IPS DF 6.9 (cell line): ENCODE measurements at places on chromosomes 12 and 14.

DNA sequence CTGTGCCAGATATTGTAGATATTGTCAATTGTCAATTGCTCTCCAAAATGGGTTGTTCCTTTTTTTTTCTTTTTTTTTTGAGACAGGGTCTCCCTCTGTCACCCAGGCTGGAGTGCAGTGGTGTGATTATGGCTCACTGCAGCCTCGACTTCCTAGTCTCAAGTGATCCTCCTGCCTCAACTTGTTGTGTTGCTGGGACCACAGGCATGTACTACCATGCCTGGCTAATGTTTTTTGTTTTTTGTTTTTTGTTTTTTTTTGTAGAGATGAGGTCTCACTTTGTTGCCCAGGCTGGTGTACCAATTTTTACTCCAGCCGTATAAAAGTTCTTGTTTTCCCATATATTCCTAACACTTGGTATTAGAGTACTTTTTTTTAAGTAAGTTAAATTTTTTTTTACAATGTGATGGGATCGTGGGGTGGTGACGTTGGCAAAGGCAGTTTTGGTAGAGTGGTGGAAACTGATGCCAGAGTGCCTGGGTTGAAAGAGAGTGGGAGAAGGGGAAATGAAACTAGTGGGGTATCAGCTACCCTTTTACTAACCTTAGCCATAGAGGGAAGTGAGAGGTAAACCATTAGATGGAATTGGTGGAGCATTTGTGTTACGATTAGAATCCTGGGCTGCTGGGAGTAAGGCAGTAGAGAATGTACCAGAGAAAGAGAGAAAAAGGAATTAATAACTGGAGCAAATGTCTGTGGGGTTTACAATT, 33.0 kb upstream of the CFAP54 start:
- DNase-seq = no peak

- DNase-seq = no peak
Observed at GRCh38 chr14:36028218-36028617, 148.3 kb downstream of the PTCSC3 start.

DNA sequence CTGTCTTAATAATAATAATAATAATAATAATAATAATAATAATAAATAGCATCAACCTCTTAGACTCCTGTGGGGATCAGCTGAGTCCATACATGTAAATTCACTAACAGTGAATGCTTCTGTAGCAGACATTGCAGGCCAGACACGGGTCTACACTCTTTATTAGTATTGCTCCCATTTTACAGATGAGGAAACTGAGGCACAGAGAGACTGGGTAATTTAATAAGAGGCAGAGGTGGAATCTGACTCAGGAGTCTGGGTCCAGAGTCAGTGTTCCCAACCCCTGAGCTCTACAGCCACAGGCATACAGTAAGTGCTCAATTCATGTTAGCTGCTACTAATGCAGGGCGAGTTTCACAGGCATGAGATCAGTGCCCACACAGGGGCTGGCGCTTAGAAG, 123.2 kb upstream of the MAP1LC3B2 start:
- no peak for DNase-seq

- no peak for DNase-seq
Observed at GRCh38 chr12:109770861-109771670, 57.4 kb downstream of the FAM222A start.

DNA sequence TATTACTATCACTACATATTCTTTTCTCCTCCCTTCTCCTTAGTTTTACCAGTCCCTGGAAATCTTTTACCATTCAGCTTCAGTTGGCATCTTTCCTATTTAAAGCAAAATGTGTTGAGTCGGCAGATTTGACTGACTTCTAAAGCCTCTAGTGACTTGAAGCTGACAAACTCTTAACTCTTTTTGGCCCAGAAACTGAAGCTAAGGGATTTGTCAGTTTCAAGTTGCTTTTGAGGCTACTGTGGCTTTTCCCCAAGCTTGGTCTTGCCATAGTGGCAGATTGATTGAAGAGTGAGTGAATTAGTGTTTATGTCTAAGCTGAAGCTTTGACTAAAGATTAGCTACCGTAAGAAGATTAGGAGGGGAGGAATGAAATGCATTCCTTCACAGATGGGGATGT, 104.0 kb downstream of the ETNK1 start:
- DNase-seq = no peak

DNA sequence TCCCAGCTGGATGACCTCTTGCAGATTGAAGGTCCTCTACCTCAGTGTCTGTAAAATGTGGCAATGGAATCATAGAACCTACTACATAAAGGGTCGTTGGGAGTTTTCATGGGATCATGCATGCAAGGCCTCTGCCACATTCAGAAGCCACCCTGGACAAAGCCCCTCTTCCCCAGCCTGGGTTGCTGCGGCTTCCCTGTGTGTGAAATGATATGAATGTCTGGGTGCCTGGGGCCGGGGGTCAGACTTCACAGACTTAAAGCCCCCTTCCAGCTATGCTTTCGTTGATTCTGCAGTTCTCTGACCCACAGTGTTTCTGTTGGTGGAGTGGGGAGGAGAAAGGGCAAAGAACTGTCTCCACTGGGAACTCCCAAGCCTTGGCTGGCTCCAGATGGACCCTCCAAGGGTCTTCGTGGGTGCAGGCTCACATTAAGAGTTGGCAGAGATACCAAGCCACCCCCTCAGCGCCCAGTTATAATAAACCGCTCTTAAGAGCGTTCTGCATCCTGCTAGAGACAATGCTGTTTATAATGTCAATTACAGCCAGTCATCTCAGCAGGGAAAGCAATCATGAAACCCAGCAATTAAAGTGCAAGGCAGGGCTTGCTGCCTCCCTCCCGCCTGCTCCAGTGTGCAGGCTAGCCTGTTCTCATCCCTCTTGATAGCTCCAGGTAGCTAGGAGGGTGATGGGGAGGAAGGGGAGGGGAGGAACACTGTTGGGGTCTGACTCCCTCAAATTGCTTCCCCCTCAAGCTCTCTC, 210.9 kb upstream of the FKBP4 start:
- DNase-seq = no peak
